Gastroesophageal sphincter (tissue), 4 donors: ENCODE measurements at places on chromosomes 13 and 19. TPM values are rescaled to one million over a fixed set of nuclear protein-coding genes. Genes with fewer than 3 reads are reported as not detected.

Gene GSX1
- not detected for total RNA-seq

Gene ZSCAN22
- 3.3 TPM for total RNA-seq

- no peak for ATAC-seq
These were observed 85.7 kb downstream of the FOXO1 start for GRCh38 chr13:40580566-40581276.

- no peak for ATAC-seq
These were observed 11.5 kb downstream of the FFAR2 start for GRCh38 chr19:35459414-35460082.

Gene ZNF829
- 2.3 TPM for total RNA-seq

Gene ZNF540
- 5.4 TPM for total RNA-seq

Gene PRSS57
- not detected for total RNA-seq

Gene PPM1N
- 0.96 TPM for total RNA-seq

DNA sequence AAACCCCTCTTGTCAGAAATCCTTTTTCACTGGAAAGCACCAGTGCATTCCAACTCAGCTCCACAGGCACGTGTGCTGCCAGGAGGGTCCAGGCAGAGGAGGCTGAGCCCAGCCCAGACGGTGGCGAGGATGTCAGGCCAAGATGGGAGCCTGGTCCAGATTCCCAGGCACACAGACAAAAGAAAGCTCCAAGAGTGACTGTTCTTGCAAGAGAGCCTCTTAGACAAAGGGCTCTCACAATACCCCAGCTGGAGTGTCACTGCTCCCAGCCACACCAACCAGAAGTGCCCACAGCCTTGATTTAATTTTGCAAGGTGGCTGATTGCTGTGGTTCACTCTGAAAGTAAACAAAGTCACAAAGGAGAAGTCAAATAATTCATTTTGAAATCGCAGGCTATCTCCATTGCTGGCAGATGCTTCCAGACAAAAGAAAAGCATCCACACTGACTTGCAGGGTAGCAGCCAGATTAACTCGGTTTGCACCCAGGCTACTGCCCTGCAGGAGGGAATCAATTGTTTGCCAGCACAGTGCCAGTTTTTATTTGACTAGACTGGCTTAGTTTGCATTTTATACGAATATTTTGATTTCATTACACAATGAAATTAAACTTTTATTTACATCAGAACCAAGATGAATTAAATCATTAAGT is 95.1 kb downstream of the RAB20 start:
- no peak for ATAC-seq

- peak; percentile 92 for ATAC-seq
These were observed 121.8 kb downstream of the KCTD12 start for GRCh38 chr13:76764429-76764828.

GRCh38 chr13:89541091-89542030 is 1806.1 kb upstream of the MIR17HG start:
- no peak for ATAC-seq

GRCh38 chr13:96940961-96941360 is 53.3 kb downstream of the OXGR1 start:
- no peak for ATAC-seq

Gene LILRA6
- 1.4 TPM for total RNA-seq

Gene LINGO3
- total RNA-seq = not detected

Gene TPTE2
- total RNA-seq = not detected

DNA sequence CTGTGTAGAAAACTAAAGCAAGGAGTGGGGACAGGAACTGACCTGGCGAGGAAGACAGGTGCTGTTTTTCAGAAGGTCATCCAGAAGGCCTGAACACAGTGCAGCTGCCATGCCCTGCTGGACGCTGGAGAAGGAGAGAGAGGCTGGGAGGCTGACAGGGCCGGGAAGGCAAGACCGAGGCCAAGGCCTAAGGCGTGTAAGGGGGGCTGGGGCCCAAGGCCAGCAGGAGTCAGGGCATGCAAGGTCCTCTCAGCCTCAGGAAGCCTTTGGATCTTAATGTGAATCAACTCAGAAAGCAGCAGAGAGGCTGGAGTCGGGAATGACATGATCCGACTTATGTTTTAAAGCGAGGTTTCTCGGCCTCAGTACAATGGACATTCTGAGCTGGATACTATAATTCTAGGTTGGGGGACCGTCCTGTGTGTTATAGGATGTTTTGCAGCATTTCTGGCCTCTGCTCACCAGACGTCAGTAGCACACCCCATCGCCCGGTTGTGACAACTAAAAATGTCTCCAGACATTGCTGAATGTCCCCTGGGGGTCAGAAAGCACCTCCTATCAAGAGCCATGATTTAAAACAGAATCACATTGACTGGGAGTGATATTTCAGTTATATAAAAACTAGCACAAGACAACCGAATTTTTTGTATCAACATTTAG is 530.4 kb downstream of the MYO16 start:
- no peak for ATAC-seq

Gene USHBP1
- total RNA-seq = 4.7 TPM

Gene IGSF23
- not detected for total RNA-seq

Gene RXFP2
- not detected for total RNA-seq
